ENCODE measurements at places on chromosomes 2 and 18.

DNA sequence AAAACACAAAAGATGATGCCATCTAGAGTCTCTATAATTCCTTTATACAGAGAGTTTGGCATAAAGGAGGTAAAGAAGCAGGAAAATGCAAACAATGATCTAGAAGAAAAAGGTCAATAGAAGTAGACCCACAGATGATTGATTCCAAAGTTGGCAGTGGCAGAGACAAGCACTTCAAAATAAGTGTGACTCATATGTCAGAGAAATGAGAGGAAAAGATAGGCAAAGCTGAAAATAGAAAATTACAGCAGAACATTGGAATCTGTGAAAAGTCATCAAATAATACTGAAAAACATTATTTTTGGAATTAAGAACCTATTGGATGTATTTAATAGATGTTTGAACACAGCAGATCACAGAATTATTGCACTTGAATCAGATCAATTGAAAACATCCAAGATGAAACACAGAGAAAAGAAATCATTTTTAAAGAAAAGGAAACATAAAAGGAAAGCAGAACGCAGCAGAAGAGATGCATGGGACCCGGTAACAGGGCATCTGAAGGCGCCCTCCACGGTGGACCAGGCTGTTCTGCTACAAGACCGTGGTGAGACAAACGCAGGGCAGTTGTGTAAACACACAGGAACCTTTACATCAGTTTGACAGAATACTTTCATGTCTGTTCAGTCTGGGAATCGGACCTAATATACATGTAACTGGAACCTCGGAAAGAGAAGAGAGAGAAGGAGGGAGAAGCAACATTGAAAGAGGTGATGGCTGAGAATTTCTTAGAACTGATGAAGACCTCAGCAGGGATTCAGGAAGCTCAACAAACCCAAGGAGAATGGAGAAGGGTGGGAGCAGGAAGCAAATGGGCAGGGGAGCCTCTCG is 74.6 kb upstream of the GPC1 start:
- DNase-seq = no peak

DNA sequence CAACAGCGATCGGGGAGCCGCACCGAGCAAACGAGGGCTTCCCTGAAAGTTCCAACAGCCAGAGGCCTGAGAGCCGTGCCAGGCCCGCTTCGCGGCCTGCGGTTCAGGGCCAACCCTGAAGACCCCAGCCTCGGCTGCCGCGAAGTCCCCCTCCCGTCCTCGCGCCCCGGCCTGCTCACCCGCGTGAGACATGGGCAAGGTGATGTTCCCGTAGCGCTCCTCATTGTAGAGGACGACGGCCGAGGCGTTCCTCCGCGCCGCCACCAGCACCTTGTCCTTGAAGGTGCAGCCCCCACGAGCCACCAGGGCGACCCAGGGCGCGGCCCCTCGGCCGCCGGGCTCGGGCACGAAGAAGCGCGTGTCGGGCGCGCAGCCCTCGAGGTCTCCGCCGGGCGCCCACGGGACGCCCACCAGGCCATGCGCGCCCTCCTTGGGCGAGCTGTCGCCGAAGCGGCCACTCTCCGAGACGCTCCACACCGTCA is 510 bp downstream of the RNF149 start:
- no peak for DNase-seq

DNA sequence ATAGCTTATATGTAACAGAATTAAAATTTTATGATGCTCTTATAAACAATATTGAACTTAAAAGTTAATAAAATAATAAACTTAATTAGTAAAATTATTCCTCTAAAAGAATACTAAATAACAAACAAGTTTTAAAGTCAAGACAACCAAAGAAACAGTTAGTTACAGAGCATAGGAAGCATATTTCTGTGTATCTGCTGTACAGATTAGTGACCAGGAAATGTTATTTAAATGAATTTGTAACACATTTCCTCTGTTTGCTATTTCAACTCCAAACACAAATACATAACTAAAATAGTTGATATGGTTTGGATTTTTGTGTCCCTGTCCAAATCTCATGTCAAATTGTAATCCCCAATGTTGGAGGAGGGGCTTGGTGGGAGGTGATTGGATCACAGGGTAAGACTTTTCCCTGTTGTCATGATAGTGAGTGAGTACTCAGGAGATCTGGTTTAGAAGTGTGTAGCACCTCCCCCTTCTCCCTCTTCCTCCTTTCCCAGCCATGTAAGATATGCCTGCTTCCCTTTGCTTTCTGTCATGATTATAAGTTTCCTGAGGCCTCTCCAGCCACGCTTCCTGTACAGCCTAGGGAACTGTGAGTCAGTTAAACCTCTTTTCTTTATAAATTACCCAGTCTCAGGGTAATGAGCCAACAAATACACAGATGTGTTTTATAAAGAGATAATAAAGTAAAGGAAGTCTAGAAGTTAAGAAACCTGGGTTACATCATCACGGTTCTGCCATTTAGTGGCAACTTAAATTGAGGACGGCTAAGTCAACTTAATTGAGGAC is 51.8 kb downstream of the ROCK2 start:
- no peak for DNase-seq

GRCh38 chr2:70921839-70922234 is 13.9 kb upstream of the ATP6V1B1 start:
- no peak for DNase-seq

DNA sequence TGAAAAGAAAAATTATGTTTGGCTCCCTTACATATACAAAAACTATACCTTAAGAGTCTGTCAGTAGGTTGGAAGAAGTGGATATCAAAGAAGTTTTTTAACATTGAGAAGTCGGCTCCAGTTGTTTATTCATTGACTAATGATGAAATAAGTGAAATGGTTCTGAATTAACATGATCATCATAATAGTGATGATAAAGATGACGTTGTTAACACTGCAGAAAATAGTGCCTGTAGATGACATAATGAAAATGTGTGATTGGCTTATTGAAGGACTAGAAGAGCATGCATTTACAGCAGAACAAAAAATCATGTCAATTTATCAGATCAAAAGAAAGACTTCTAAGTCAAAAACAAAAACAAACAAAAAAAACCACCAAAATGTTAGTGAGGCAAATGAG is 1125.4 kb upstream of the NXPH2 start:
- DNase-seq = no peak

DNA sequence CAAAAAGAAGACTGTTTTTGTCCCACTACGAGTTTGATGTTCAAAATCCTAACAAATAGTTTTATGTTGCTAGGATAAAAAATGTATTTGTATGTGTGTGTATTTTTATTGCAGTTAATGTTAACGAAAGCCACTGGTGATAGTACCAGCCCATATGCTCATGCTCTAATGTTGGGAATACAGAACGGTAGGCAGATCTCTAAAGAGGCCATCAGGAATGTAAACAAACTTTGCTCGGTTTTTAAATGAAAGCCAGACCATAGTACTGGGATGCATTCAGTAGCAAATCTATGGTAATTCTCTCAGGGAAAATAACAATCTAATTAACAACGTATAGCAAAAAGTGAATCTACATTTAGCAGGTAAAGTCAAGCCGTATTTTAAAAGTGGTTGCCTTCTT is 208.1 kb downstream of the NEDD4L start:
- no peak for DNase-seq

DNA sequence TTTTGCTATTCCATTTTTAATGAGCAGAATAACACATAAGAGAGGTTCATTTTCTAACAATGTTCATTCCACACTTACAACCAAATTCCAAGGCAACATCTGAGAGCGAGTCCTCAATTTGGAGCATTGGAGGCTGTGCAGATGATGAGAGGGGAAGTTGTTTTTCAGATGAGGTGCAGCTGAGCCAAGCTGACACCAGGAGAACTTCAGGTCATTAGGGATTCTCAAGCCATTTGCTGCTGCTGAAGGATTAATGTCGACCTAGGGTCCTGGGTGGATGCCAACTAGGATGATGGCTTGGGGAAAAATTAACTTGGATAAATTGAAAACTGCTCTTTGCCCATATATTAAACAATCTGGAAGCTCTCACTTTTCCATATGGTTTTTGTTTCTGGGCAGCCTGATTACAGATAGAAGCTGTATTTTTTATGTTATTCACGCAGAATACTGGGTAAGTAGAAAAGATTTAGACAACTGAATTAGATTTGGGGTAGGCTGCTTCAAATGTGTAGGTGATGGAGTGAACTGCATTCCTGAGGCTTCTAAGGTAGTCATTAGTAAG is 206.4 kb upstream of the SLC39A10 start:
- no peak for DNase-seq

GRCh38 chr2:158061763-158062162 is 39.9 kb upstream of the UPP2 start:
- DNase-seq = no peak

GRCh38 chr2:1496359-1496821 is 83.1 kb downstream of the TPO start:
- no peak for DNase-seq

GRCh38 chr2:55231546-55232083 is 478 bp downstream of the CLHC1 start:
- DNase-seq = no peak

DNA sequence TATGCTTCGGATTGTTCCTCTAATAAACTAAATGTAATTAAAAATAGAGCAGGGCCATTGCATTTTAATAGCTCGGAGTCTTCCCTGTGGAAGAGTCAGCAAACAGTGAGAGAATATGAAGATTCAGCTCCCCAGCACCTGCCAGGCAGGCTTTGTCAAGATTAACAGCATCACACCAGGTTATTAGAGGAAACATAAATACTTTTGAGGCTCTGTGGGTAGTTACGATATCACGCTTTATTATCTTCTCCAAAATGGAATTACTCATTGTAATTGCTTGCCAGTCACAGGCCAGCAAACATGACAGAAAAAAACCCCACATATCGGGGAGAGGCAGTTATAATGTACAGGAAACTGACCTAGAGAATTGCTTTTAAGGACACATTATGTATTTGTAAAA is 303.9 kb downstream of the CPS1 start:
- no peak for DNase-seq

DNA sequence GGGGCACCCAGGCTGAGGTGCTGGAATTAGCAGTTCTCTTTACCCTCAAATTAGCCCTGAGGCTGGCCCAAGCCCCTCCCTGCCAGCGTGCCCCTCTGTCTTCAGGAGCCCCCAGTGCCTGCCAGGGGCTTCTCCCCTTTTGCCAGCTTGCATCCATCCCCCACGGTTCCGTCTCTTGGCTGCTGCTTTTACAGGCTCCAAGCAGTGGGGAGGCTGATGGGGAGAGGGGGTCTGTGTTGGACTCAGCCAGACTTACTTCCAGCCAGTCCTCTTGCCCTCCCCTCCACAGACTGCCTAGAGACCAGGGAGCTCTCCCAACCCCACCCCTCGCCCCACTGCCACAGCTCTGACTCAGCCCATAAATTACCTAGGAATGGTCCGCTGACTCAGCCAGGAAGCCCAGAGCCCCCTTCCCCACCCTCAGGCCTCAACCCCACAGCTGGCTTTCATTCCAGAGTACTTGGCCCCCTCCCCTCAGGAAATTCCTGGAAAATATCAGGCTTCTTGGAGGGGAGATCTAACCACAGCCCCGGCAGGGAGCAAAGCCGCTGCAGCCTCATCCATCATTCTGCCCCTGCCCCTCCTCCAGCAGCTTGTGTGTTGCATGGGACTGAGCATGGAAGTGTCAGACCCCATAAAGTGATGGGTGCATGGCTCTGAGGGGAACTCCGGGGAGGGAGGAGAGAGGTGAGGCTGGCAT is 184.6 kb downstream of the ZFP36L2 start:
- no peak for DNase-seq

DNA sequence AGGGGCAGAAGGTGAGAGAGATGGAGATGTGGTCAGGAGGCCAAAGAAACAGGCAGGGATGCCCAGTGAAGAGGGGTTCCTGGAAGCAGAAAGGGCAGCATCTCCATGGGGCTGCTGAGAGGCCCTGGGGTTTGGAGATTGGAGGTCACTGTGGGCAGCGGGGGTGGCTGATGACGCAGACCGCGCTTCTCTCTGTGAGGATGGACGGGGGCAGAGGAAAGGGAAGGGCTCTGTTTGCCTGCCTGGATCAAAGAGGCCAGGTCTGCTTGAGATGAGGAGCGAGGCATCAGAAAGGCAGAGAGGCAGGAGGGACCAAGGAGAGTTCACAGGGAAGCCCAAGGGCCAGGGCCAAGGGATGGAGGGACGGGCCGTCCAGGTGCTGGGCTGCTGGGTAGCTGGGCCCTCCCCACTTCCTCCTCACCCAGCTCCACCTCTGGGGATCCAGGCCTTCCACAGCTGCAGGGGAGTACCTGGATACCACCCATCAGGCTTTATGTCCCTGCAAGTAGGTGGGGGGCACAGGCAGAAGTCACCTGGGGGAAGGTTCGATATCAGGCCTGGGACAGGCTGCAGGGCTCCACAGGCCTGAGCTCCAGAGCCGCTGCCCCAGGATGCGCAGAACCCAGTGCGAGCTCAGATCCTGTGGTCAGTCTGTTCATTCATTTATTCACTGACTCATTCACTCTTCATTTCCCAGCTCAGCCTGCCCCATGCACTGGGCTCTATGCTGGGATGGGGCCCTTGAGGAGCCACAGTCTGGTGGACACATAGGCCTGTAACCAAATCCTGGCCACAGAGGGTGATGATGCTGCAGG is 30.6 kb downstream of the ADRA2B start:
- no peak for DNase-seq

DNA sequence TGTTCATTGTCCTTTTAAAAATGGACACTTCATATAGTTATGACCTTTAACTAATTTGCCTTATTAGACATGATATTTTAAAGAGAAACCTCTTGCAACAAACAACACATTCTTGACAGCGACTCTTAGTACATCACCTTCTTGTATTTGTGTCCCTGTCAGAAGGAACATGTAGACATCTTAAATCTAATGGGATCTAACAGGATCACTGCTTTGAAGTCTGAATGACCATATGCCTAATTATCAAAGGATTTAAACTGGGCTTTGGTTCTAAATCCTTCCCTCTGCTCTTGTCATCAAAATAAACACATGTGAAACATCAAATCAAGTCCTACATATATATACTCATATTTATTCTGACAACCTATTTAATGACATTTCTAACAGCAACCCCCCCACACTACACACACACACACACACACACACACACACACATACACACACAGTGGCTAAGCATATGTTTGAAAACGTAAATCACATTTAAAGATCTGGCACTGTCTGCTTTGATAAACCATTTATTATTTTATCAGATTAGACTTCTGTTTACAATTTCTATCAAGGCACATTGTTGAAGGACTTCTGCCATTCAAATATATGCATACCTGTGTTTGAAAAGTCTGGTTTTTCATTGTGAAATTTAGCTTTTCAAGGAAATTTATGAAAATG is 4.2 kb downstream of the GALNT13 start:
- DNase-seq = no peak

GRCh38 chr18:51330148-51330547 is 132.7 kb upstream of the MEX3C start:
- DNase-seq = no peak

- no peak for DNase-seq
These were observed 570.5 kb downstream of the TDRD15 start for GRCh38 chr2:21694079-21694878.

GRCh38 chr18:43882358-43883055 is 605.2 kb upstream of the SYT4 start:
- DNase-seq = no peak

DNA sequence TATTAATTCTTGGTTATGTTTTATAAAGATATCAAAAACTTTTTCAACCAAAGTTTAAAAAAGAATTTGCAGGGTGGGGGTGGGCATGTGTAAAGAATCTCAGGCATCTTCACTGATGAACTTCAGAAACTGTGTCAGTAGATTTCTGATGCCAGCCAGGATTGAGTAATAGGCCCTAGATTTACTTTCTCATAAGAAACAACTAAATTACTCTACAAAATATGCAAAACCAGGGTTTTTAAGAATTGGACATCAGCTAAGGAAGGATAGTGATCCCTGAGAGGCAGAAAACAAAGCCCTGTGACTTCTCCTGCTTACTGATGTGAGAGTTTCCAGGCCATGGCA is 11.9 kb upstream of the IL1R1 start:
- DNase-seq = no peak
